ENCODE measurements at places on chromosomes 6 and 20. TPM values are rescaled to one million over a fixed set of nuclear protein-coding genes. Genes with fewer than 3 reads are reported as not detected.

GRCh38 chr6:151060096-151060765, 179.5 kb upstream of the AKAP12 start:
- DNase-seq, result no peak

- DNase-seq, result no peak
These were observed 5.1 kb downstream of the KIAA1755 start for GRCh38 chr20:38255393-38255792.

PTCHD4 gene
- 0.67 TPM for total RNA-seq

ANKEF1 gene
- 2.0 TPM for total RNA-seq

- no peak for DNase-seq
These were observed 46.6 kb downstream of the CDH22 start for GRCh38 chr20:46261456-46262253.

DNA sequence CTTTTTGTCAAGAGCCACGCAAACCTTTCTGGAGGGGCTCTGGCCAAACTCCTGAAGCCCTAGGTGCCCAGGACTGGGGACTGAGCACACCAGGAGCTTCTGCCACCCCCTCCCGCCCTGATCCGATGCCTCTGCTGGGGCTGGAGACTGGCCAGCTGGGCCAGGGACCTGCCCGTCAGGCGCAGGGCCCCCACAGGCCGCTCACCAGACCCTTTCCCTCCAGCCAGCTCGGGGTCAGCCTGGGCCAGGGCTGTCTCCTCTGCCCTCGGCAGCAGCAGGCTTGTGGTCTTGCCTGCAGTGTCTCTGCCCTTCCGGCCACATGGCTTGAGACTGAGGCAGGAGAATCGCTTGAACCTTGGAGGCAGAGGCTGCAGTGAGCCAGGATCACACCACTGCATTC, 14.6 kb downstream of the RTEL1 start:
- no peak for DNase-seq

DNA sequence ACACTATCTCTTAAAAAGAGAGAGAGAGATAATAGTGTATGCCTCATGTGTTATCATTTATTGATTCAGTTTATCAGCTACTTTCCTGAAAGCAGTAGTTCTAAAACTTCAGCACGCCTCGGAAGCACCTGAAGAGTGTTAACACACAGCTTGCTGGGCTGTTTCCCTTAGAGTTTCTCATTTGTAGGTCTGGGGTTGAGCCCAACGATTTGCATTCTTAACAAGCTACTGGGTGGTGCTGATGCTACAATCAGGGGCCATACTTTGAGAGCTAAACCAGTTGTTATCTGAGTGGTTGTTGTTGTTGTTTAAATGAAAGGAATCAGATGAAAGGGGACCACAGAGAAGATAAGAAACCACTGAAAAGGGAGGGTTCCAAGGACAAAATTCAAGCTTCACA, 32.6 kb downstream of the SIM1 start:
- DNase-seq, result no peak

MAP7 gene
- total RNA-seq, result 2.7 TPM

GRCh38 chr6:33414592-33415271, 3.2 kb downstream of the CUTA start:
- DNase-seq, result no peak

DNA sequence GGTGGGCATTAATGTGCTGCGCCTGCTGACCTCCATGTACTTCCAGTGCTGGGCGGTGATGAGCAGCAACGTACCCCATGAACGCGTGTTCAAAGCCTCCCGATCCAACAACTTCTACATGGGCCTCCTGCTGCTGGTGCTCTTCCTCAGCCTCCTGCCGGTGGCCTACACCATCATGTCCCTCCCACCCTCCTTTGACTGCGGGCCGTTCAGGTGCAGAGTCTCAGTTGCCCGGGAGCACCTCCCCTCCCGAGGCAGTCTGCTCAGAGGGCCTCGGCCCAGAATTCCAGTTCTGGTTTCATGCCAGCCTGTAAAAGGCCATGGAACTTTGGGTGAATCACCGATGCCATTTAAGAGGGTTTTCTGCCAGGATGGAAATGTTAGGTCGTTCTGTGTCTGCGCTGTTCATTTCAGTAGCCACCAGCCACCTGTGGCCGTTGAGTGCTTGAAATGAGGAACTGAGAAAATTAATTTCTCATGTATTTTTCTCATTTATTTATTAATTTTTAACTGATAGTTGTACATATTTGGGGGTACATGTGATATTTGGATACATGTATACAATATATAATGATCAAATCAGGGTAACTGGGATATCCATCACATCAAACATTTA, 35.2 kb upstream of the NOP56 start:
- DNase-seq, result no peak

LAMA2 gene
- total RNA-seq, result 260 TPM

DNA sequence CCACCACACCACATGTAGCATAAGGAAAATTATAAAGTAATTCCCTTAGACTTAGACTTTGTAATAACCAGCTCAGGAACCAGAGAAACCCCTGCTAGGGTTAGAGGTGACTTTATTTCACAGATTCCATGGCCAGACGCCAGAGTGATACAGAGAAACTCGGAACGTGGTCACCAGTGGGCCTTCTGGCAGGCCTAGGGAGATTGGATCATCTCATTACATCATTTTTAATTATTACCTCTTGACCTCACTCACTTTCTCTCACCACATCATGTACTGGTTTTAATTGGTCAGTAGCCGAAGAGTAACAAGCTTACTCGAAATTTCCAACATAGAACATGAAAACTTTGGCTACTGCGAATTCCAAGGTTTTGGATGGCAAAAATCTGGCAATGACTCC, 72.9 kb downstream of the BMP6 start:
- DNase-seq, result no peak

DNA sequence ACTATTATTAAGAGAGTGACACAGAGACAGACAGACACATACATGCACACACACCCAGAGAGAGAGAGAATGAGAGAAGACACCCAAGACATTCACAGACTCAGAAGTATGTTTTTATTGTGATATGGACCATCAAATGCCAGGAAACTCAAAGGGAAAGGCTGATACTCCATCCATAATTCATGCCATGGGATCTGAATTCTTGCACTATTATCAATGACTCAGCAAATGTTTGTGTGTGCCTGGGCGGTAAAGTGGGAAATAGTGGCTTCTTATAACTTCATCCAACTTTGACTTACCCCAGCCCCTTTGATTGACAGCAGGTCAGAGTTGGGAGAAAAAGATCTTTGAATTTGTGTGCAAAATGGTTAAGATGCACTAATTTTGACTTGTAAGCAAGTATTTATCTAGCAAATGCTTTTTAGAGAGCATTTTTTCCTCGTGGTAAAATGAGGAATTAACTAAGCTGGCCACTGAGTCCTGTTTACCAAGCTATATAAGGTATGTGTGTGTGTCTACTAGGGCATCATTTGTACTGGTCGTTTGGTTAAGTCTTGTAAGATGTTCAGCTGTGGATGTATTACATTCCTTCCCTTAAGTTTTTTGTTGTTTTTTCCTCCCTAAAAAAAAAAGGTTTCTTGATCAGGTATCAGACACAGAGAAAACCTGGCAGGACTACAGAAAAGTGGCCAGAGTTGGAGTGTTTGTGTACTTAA, 3.0 kb upstream of the CCN2 start:
- DNase-seq, result no peak

AKAP7 gene
- total RNA-seq, result 7.5 TPM

GRCh38 chr6:142223938-142224337, 76.9 kb downstream of the VTA1 start:
- DNase-seq, result no peak

CTCFL gene
- not detected for total RNA-seq

GRCh38 chr20:34871320-34871926, 1.2 kb downstream of the GGT7 start:
- no peak for DNase-seq

PLA2G7 gene
- not detected for total RNA-seq

GRCh38 chr6:53645859-53646258, 19.7 kb downstream of the KLHL31 start:
- no peak for DNase-seq

- DNase-seq, result no peak
These were observed 189.9 kb downstream of the CENPW start for GRCh38 chr6:126529637-126530362.

TMEM200A gene
- total RNA-seq, result not detected

COL11A2 gene
- 0.83 TPM for total RNA-seq

DNA sequence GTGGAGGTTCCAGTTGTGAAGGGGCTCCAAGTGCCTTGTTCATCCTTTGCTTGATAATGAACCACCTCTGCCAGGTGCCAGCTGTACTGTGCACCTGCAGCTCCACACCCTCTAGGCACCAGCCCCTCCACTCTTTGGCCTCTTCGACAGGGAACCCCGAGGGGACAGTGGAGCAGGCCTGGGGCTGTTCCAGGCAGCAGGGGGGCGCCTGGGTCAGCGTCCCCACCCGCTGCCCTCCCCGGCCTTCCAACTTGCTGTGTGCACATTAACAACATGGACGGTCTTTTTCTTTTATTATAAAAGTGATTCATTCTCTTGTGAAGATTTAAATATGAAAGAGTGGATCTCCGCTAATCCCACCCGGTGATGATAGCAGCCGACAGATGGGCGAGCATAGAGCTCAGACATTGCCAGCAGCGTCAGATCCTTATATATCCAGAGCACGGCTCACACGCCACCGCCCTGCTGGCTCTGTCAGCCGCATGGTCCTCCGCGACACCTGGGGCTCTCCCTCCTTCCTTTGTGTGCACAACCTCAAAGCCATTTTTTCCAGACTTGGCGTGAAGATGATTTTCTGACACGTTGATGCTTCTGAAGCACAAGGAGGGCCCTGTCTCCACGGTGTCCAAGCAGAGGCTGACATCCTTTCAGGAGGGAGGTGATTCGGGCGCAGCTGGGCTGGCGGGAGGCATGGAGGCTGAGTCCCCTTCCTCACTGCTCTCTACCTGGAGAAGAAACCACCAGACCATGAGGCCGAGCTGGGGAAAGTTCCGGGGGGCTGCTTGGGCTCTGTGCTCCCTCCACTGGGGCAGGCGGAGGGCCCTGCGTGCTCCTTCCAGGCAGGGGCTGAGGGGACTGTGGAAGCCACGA, 22.2 kb upstream of the MRGBP start:
- DNase-seq, result no peak

EYA2 gene
- total RNA-seq, result 0.49 TPM

DNA sequence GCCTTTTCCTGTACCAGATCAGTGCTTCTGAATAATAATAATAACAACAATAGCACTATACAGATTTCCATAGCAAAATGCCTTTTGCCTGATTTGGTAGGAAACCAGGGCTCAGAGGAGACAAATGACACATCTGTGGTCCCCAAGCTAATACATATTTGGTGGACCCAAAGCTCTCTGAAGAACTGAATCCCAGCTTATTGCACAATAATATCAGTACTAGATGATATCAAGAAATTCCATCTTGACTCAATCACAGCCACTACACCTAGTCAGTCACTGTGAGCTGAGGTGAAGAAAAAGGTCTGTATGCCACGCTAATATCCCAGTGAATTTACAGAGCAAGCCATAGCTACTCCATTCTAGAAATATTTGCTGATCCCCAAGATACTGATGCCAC, 270.6 kb upstream of the RIN2 start:
- no peak for DNase-seq

- no peak for DNase-seq
These were observed 3.8 kb downstream of the DDR1 start for GRCh38 chr6:30887901-30888815.

XKR7 gene
- total RNA-seq, result not detected

- no peak for DNase-seq
These were observed 32.7 kb downstream of the HLA-A start for GRCh38 chr6:29974901-29975560.

- DNase-seq, result no peak
These were observed 24.0 kb upstream of the ARMH2 start for GRCh38 chr6:24822696-24823095.

- DNase-seq, result no peak
These were observed 567.9 kb upstream of the CITED2 start for GRCh38 chr6:139942331-139942730.

- DNase-seq, result peak; percentile 83
These were observed 68.5 kb downstream of the PLEKHG1 start for GRCh38 chr6:150667977-150668716.

DNA sequence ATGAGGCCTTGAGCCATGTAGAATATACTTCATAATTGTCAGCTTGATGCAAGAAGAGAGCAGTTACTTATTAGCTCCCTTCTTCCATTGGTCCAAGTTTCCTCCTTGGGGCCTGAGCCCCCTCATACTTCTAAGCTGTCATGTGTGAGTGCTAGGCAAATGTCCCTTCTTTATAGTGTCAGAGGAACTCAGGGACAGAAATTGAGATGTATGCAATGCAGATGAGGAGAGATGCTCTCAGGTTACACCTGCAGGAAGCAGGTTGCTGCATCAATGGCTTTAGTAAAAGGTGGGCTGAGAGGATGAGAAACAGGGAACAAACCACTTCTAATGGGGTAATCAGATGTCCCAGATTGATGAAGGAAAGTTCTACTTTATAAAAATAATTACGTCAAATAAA, 6.7 kb upstream of the PDSS2 start:
- DNase-seq, result no peak

- DNase-seq, result no peak
These were observed 80.0 kb upstream of the EYA2 start for GRCh38 chr20:46814366-46815232.

RAET1E gene
- total RNA-seq, result 0.48 TPM

DNA sequence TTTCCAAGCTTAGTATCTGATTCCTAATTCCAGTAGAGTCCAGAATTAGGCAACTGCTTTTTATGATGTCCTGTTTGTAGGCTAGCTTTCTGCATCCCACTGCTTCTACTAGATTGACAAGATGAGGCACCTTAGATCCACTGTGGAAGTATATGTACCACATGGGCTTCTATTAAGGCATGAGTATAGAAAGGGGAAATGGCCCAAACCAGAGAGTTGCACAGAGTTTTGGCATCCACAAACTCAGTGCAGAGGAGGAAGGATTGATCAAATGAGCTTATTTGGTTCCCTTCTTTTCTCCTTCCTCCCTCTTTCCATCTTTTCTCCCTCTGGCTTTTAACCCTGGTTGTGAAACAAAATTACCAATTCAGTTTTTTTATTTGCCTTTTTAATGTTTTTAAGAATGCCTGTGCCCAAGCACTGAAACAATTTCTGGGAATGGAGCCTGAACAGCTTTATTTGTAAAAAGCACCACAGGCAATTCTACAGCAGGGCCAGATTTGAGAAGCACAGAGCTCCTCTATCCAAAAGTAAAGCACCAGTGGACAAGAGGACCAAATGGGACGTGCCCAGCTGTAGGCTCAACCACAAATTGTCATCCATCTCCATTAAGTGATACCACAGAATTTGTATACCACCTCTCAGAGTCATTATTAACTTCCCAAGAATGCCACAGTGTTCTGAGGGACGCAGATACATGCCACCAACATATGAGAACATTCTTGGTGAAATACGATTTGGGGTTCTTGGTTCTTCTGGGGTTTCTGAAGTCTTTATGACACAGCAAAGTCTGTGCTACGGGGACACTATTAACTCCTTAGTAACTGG, 969.1 kb downstream of the KIF16B start:
- DNase-seq, result no peak

DNA sequence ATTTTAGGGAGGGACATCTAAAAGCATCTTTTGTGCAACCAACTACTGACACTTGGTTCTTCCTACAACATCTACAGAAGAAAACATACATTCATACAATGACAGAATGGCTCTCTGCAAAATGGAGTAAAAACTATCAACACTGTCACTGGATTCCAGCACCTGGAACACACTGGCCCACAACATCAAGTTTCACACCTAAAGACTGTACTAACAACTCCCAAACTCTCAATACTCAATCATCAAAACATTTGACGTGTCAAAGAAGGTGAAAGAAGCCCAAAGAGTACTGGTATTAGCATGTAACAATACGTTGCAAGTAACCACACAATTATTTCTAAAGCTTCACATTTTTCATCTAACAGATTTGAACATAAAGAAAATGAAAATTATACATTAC, 2.1 kb downstream of the CPNE1 start:
- DNase-seq, result no peak

OR2H1 gene
- not detected for total RNA-seq
